ENCODE measurements at places on chromosomes 7 and 10. TPM values are rescaled to one million over a fixed set of nuclear protein-coding genes. Genes with fewer than 3 reads are reported as not detected.

ANKRD61 gene
- 1.0 TPM for polyA plus RNA-seq

SPRN gene
- polyA plus RNA-seq, result 4.7 TPM

CAV1 gene
- 24.1 TPM for polyA plus RNA-seq

TUBAL3 gene
- 0.17 TPM for polyA plus RNA-seq

SPDYE16 gene
- 4.0 TPM for polyA plus RNA-seq

NCAPG2 gene
- 22.1 TPM for polyA plus RNA-seq

LIMK1 gene
- 26.6 TPM for polyA plus RNA-seq

KAZALD1 gene
- 12.7 TPM for polyA plus RNA-seq

GARIN1A gene
- polyA plus RNA-seq, result 2.7 TPM

CREB5 gene
- polyA plus RNA-seq, result 10.3 TPM

CELF2 gene
- 11.9 TPM for polyA plus RNA-seq

DLX5 gene
- polyA plus RNA-seq, result 0.36 TPM

TMEM213 gene
- 39.7 TPM for polyA plus RNA-seq

EPHB6 gene
- 17.3 TPM for polyA plus RNA-seq

ARHGEF35 gene
- 21.8 TPM for polyA plus RNA-seq

OR6V1 gene
- polyA plus RNA-seq, result not detected

DGKB gene
- polyA plus RNA-seq, result 2.2 TPM

PIK3AP1 gene
- 4.7 TPM for polyA plus RNA-seq

VGF gene
- 0.61 TPM for polyA plus RNA-seq

NEUROG3 gene
- not detected for polyA plus RNA-seq

STK31 gene
- 1.4 TPM for polyA plus RNA-seq

CDHR1 gene
- polyA plus RNA-seq, result 0.73 TPM

ADAM22 gene
- polyA plus RNA-seq, result 14.7 TPM

SFRP4 gene
- 2.9 TPM for polyA plus RNA-seq

WNT8B gene
- 0.82 TPM for polyA plus RNA-seq

GPR26 gene
- polyA plus RNA-seq, result not detected

CCDC126 gene
- 16.6 TPM for polyA plus RNA-seq

STEAP4 gene
- 0.18 TPM for polyA plus RNA-seq

ECHDC3 gene
- 9.3 TPM for polyA plus RNA-seq

FEZF1 gene
- polyA plus RNA-seq, result not detected

RAMP3 gene
- 9.5 TPM for polyA plus RNA-seq

RNF133 gene
- 0.34 TPM for polyA plus RNA-seq

SLC18A3 gene
- not detected for polyA plus RNA-seq

PPP3CB gene
- polyA plus RNA-seq, result 60.1 TPM

KMT2E gene
- polyA plus RNA-seq, result 74.6 TPM

PDZD7 gene
- 2.3 TPM for polyA plus RNA-seq

CCDC136 gene
- 16.1 TPM for polyA plus RNA-seq

LIPM gene
- not detected for polyA plus RNA-seq

GLCCI1 gene
- polyA plus RNA-seq, result 29.8 TPM

MOGAT3 gene
- 1.5 TPM for polyA plus RNA-seq

LRRC17 gene
- 86.7 TPM for polyA plus RNA-seq

GPR146 gene
- 2.8 TPM for polyA plus RNA-seq

OR2A42 gene
- polyA plus RNA-seq, result 2.7 TPM

UPK3BL2 gene
- polyA plus RNA-seq, result 13.7 TPM

ZNF479 gene
- not detected for polyA plus RNA-seq

TRIL gene
- 53.4 TPM for polyA plus RNA-seq

OR2A1 gene
- 1.1 TPM for polyA plus RNA-seq

GNAT3 gene
- not detected for polyA plus RNA-seq

PODXL gene
- polyA plus RNA-seq, result 759 TPM

LEP gene
- polyA plus RNA-seq, result 0.76 TPM

TMEM236 gene
- 0.34 TPM for polyA plus RNA-seq
